Placental pericyte (primary cell): ENCODE measurements at places on chromosomes 4 and X. TPM values are rescaled to one million over a fixed set of nuclear protein-coding genes. Genes with fewer than 3 reads are reported as not detected.

Gene CFI
- total RNA-seq: 0.57 and 2.2 TPM in 2 replicates

Gene SSX3
- not detected in 2 replicates for total RNA-seq

Gene GAGE12J
- total RNA-seq: not detected in 2 replicates

Gene TACR3
- total RNA-seq: not detected in 2 replicates

Gene C4orf51
- not detected in 2 replicates for total RNA-seq

Gene NAP1L2
- 0.29 TPM in 1 of 2 replicates, not detected in the other for total RNA-seq
